ENCODE measurements at places on chromosomes 4 and X.

- no peak for DNase-seq
Measured at GRCh38 chr4:81490403-81491160, 18.9 kb upstream of the RASGEF1B start.

DNA sequence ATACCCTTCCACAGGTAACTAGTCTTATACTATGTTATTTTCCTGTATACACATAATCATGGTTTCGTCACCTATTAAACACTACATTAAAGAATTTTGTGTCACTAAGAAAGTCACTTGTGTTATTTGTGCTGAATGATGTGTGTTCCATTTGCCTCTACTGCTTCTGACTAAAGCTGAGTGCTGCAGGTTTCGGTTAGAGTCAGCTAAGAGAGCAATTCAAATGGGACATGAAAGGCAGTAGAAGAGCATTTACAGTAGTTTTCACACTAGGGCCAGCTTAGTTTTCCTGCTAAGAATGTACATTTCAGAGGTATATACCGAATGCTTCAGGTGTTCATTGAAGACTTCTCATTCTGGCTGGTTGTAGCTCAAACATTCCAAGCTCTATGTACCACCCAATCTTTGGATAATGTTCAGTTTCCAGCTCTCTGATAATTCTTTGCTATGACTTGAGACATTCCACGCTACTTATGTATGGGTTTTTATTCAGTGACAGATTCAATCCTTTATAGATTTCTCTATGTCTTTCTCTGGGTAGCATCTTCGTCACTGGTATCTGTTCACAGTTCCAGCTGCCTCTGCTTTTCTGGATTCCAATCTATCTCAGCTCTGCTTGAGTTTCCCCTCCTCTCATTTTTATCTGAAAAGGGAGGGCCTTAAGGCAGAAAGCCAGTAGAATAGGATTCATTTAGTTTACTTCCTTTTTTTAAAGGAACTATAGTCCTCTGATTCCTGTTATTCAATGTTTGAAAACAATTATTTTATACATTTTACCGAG, 164.4 kb downstream of the CXXC4 start:
- DNase-seq, result no peak

- no peak for DNase-seq
Measured at GRCh38 chrX:24561121-24561520, 86.0 kb downstream of the PCYT1B start.

DNA sequence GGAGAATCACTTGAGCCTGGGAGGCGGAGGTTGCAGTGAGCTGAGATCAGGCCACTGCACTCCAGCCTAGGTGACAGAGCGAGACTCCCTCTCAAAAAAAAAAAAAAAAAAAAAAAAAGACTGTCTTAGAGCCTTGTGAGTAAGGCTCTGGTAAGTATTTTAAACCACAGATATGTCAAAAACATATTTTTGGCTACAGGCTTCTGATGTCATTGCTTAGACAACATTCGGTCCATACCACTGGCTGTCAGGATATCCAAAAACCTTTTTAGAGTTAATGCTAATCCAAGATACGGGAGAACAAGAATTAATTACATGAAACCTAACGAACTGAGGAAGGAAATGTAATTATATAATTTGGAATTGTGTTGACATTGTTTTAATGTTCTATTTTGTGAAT, 999.5 kb upstream of the PABPC4L start:
- no peak for DNase-seq

DNA sequence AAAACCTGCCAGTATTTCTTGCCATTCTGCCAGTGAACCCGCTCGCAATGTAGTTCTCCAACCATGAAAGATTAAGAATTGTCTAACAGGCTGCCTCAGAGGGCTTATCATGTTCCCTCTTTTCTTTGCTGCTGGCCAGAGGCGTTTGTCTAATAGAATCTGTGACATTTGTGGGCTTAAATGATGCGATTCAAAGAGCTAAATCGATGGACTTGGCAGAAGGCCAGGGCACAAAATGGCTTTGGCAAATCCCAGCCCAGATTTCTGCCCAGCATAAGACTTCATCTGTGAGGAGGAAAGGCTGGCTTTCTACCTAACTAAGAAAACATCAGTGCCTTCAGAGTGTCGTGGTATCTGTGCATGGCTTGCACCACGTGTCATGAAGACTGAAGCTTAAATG, 79.9 kb downstream of the TRPC5OS start:
- no peak for DNase-seq

GRCh38 chr4:32117693-32118092, 1397.5 kb downstream of the PCDH7 start:
- no peak for DNase-seq

GRCh38 chrX:122622795-122623194, 561.3 kb upstream of the GRIA3 start:
- DNase-seq, result no peak

All from progenitor cell of endocrine pancreas (in vitro differentiated cells).